Lung microvascular endothelial cell (primary cell): ENCODE measurements at places on chromosomes 5 and 9.
A peak's percentile ranks its signal among the peaks of the same experiment; 100 is the strongest.

GRCh38 chr9:136243631-136244030 lies 2.0 kb downstream of the QSOX2 start:
- DNase-seq = no peak

- peak; percentile 70 for DNase-seq
These were observed 6.6 kb downstream of the GALNT10 start for GRCh38 chr5:154196955-154197652.

DNA sequence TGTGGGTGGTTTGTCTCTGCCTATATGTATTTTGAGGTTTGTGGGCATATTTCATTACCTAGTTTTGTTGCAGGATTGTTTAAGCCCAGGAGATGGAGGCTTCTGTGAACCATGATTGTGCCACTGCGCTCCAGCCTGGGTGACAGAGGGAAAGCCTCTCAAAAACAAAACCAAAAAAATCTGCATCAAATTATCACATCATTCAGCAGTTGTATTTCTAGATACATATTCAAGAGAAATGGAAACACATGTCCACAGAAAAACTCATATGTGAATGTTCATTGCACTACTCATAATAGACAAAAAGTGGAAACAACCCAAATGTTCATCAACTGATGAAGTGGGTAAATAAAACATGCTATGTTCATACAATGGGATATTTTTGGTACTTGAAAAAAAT lies 29.9 kb downstream of the HSPA4 start:
- no peak for DNase-seq

- DNase-seq = no peak
These were observed 173.9 kb upstream of the ZNF462 start for GRCh38 chr9:106689089-106689488.

- DNase-seq = no peak
These were observed 108.1 kb downstream of the SNCAIP start for GRCh38 chr5:122420091-122420490.
